ENCODE measurements at places on chromosomes 12 and 14.

DNA sequence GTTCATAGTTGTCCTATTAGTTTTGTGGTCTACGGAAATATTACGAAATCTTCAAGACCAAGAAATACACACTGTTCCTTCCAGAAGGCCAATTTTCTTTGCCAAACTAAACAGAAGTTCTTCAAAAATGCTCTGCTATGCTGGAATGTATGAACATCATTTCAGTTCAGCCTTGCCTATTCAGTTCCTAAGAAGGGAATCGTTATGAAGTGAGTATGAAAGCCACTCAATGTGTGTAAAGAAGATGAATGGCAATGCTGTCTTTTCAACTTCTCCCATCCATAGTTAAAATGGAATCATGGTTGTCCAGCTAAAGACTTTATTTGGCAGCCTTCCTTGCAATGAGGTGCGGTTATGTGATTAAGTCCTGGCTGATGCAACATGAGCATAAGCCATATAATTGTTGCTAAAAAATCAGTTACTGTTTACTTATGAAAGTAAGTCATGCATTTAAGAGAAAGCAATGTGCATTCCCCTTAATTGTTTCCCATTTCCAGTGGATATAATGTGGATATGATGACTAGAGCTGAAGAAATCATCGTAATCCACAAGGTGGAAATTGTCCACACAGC lies 73.8 kb upstream of the PTPRR start:
- DNase-seq, result no peak

DNA sequence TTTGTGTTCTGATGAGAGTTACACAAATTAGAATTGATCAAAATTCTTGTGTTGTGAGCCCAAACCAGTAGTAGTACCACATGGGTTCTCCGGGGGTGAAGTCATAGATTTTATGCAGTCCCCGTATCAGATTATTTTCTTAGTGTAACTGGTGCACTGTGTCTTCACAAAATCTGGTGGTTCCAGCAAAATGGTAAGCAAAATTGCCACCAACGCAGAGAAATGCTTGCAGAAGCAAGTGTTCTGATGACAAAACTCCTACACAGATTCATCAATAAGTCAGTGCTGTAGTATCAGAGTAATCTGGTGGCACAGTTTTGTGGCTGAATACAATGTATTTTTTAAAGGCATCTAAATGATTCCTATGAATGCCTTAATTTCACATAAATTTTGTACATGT lies 1.3 kb upstream of the CACNA2D4 start:
- no peak for DNase-seq

DNA sequence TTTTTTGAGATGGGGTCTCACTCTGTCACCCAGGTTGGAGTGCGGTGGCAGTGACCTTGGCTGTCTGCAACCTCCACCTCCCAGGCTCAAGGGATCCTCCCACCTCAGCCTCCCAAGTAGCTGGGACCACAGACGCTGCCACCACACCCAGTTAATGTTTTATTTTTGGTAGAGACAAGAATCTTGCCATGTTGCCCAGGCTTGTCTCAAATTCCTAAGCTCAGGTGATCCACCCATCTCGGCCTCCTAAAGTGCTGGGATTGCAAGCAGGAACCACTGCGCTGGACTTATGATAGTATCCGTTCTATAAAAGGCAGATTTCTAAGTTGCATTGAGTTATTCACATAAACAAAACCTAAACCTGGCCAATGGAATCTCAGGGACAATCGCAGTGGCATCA lies 321.1 kb upstream of the PRICKLE1 start:
- DNase-seq, result no peak

- DNase-seq, result no peak
These were observed 25.1 kb downstream of the ADGRD1 start for GRCh38 chr12:130978785-130979184.

DNA sequence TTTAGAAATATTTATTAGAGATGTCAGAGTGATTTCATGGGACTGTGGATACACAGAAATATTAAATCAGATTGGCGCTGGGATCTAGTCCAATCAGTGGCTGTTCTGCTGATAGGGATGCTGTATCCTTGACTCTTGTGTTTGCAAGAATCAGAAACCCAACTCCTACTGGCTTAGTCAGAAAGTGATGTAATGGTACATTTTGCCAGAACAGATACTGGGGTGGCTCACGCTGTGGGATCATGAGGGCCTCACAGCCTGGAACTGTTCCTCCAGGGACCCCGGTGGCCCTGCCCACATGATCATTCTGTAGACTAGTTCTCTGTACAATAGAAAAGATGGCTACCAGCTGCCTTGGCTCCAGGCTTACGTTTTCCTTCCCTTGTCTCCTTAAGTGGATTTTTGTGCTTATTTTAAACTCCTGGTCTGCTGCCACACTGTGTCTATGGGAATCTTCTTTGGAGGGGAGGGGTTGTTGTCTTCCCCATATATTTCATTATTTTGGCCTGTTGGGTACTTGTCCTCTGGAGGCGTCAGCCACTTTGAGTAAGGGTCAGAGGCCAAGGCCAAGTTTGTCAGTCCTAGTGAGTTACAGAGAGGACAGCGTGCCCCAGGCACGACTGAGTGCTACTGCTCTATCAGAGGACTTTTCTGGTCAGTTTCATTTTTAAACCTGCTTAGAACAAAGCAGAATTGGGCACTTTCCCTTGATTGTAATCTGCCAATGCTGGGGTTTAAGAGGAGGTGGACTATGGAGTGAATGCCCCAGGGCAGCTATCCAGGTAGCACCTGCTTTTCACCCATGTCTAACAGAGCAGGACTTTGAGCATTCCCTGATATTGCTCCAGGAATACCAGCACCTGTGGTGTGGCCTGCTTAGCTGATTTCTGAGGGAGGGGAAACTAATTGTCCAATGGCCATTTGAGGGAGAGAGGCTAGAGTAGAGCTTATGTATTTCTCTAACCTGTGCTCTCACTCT lies 164.3 kb downstream of the SLC5A8 start:
- DNase-seq, result no peak

GRCh38 chr12:9335867-9336266 lies 127.7 kb upstream of the PZP start:
- no peak for DNase-seq

- no peak for DNase-seq
These were observed 766.2 kb downstream of the FLRT2 start for GRCh38 chr14:86296173-86296572.

DNA sequence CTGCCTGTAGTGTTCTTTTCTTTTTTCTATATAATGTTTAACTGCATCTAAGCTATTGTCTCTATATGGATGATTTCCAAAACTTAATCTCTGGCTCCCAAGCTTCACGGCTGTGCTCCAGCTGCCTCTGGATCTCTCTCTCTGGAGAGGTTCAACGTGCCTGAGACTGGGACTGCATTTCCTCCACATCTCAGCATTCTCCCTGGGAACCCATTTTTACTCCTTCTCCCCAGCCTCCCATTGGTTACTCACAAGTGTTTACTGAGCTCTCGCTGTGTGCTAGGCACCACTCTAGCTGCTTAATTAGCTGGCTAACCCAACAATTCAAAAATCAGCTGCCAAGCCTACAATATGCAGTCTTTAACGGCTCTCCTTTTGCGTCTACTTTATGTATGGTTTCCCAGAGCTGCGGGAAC lies 34.7 kb downstream of the FBXL14 start:
- no peak for DNase-seq

DNA sequence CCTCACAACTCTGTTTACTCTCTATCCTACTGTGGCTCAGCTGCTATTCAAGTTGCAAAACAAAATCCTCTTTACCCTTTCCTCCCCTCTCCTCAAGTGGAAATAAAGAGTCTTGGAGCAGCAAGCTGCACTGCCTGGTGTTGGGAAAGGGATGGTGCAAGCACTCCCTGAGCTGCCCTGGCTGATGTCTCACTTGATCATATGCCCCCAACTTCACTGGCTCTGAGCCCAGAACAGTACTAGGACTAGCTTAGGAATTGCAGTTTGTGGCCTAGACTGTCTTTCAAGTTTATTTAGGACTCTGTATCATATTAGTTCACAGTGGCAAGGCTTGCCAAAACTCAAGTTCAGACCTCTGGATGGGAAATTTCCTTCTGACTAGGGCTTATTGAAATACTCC lies 1683.8 kb upstream of the SEL1L start:
- no peak for DNase-seq

DNA sequence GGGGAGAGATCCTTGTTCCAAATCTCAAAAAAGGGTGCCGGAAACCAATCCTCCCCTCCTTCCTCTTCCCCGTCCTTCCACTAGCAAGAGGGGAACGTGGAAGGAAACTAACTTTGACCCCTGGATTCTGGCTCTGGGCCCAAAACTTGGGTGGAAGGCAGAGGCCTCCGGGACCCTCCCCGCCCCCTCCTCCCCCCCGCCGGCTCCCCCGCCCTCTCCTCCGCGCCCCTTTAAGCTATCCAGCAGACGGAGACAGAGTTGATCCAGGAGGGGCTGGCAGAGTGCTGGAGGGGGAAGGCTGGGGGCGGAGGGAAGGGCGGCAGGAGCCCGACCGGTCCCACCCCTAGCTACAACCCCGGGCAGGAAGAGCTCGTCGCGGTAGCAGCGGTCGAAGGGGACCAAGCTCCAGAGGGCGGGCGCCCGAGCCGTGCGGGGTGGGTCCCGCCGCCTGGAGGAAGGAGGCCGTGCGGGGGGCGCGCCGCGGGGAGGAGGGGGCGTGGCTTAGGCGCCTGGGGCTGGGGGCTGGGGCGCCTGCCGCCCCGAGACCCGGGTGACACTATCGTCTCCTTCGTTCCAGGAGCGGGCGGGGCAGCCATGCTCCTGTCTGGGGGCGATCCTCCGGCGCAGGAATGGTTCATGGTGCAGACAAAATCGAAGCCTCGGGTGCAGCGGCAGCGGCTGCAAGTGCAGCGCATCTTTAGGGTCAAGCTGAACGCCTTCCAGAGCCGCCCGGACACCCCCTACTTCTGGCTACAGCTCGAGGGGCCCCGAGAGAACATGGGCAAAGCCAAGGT lies at the start of gene NYNRIN:
Gene NYNRIN (plus strand): TSS at position 351 of the 794 bp plus-strand sequence. CDS start 244 bp downstream, at position 595.
- no peak for DNase-seq

GRCh38 chr14:90698379-90698869 lies 117.8 kb downstream of the TTC7B start:
- no peak for DNase-seq

- no peak for DNase-seq
These were observed 26.4 kb downstream of the TBC1D15 start for GRCh38 chr12:71865757-71866536.

GRCh38 chr12:5441497-5442236 lies 9.8 kb downstream of the NTF3 start:
- DNase-seq, result no peak

DNA sequence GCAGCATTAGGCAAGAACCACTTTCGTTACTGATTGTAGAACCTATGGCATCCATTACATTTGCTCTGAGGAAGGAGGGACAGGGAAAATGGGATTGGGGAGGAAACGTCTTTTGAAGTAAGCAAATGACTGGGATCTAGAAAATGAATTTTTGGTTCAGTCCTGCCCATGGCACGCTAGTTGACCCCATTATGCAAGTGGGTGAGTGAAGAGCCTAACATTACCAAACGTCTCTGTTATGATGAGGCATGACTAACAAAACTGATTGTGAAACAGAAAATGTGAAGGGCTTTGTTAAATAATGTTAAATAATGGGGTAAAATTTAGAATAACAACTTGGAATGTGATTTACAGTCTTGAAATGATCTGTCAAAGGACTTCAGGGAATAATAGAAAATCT lies 38.9 kb downstream of the CPSF2 start:
- DNase-seq, result no peak

DNA sequence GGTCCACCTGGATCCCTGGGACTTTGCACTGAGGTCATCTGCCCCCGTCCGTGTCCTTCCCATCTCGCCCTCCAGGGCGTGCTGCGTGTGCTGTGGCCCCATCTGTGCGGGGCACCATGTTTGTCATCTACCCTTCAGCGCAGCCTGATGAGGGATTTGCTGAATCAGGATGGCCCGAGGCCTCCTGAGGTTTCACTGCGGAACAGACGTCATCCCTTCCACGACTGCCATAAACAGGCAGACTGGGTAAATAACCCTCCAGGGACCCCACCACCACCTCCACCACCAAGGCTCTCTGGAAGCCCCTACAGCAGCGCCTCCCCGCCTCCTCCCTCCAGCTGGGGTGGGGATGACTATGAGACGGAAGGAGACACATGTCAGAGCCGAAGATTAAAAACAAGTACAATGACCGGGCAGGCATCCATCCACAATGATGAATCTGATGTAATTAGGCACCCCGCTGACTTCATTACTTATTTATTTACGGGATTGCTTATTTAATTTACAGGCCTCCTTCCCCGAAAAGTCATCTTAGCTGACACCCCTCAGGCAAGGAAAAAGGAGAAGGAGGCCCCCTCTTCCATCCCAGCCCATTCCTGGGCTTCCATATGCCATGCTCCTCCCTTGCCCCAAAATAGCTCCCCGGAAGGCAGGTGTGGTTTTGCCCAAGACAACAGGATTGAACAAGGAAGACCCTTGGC lies 39.4 kb downstream of the NCOR2 start:
- no peak for DNase-seq

- DNase-seq, result no peak
These were observed 968 bp upstream of the ARID4A start for GRCh38 chr14:58297412-58297761.

- DNase-seq, result no peak
These were observed 87.3 kb downstream of the SLC41A2 start for GRCh38 chr12:104870797-104871196.

DNA sequence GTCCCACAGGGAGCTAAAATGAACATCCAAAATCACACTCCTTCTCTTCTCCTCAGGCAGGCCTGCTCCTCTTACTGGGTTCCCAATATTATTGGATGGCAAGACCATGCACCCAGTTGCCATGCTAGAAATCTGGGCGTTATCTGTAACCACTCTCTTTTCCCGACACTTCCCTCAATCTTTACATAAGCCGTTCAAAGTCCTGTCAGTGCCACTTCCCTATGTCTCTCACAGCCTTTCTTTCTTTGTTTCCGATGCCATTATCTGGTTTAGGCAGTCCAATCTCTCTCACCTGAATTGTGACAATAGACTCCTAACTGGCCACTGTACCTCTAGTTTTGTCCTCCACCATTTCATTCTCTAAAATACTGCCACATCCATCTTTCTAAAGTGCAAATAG lies 24.1 kb downstream of the SNRPF start:
- no peak for DNase-seq

GRCh38 chr12:91249054-91249453 lies 66.4 kb upstream of the DCN start:
- no peak for DNase-seq

- DNase-seq, result no peak
These were observed 76.4 kb upstream of the FAR2 start for GRCh38 chr12:29072631-29073030.

- peak; percentile 64 for DNase-seq
These were observed 52.2 kb downstream of the ATF7IP start for GRCh38 chr12:14417715-14418114.

DNA sequence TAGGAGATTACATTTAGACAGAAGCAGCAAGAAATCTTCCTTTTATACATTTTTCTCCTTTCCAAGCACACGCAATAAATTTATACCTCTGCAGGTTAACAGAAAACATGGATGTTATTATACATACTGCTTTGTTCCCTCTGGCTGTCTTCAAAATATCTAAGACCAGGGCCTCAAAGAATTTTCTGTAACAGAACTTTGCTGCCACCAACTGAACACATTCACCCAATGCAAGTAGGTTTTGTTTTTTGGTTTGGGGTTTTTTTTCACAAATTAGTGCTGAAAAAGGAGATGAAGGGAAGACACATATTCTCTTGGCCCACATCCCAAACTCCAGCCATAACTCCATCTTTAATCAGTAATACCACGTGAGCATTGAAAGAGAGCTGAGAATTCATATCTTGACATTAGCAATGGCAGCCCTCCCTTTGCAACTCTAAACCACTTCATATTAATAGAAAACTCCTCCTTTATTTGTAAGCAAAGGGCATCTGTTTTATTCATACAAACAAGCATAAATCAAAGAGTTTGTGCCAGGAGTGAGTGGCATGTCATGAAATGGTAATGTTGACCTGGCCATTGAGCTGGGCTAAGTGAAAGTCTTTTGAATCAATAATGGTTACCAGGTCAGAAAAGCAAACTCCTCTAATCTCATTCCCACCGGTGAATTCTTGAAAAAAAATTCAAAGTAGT lies 150.8 kb upstream of the FSCB start:
- no peak for DNase-seq
